A549 treated with CORT108297 at 1 μM for 4 hours (cell line): ENCODE measurements at places on chromosomes 1 and 21. TPM values are rescaled to one million over a fixed set of nuclear protein-coding genes. Genes with fewer than 3 reads are reported as not detected.

Gene KIF14
- total RNA-seq, result 7.8 to 12.7 TPM (median 10.9 TPM) in 5 replicates

Gene ACTL8
- 1.2 to 2.0 TPM (median 1.5 TPM) in 5 replicates for total RNA-seq

Gene LCE1C
- not detected in 5 replicates for total RNA-seq

Gene MROH7
- not detected in 5 replicates for total RNA-seq

Gene KCNA10
- total RNA-seq, result not detected in 5 replicates

Gene TMEM82
- not detected in 5 replicates for total RNA-seq
